ENCODE measurements at places on chromosomes 2 and 18. TPM values are rescaled to one million over a fixed set of nuclear protein-coding genes. Genes with fewer than 3 reads are reported as not detected.

The CHRND gene
- not detected for total RNA-seq

The ARHGAP25 gene
- total RNA-seq, result 1.2 TPM

The NPHP1 gene
- 7.3 TPM for total RNA-seq

The POLR1B gene
- total RNA-seq, result 33.0 TPM

The IL1RL2 gene
- total RNA-seq, result 0.82 TPM

DNA sequence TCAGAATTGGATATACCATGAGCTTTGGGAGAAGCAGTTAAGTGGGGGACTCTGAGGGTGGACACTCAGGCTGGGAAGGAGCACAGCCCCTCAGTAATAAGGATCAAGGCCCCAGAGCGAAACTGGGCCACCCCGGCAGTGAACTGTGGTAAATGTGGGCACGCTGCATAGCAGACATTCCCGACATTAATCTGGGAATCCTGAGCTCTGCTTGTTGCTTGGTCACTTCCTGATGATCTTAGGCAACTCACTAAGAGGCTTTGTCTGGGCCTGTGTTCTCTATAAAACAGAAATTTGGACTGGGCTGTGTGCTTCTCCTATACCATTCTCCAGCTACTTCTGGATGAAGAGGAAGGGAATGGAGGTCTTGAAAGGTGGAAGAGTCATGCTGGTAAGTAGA, 4.8 kb downstream of the TGFBRAP1 start:
- no peak for DNase-seq

DNA sequence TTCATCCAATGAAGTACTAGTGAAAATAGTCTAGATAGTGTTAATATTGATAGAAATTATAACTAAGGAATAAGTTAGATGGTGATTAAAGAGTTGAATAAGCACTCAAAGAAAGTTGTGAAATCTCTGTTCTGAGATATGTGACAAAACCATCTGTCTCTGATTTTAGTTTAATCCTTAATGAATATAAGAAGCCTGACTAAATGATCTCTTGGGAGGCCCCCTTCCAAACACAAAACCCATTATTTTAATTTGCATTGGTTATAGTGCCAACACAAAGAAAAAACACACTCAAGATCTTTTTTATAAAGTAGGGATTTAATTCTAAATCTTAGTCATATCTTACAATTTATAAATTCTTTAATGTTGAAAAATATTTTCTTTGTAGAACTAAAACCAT, 34.0 kb downstream of the SCN2A start:
- no peak for DNase-seq

DNA sequence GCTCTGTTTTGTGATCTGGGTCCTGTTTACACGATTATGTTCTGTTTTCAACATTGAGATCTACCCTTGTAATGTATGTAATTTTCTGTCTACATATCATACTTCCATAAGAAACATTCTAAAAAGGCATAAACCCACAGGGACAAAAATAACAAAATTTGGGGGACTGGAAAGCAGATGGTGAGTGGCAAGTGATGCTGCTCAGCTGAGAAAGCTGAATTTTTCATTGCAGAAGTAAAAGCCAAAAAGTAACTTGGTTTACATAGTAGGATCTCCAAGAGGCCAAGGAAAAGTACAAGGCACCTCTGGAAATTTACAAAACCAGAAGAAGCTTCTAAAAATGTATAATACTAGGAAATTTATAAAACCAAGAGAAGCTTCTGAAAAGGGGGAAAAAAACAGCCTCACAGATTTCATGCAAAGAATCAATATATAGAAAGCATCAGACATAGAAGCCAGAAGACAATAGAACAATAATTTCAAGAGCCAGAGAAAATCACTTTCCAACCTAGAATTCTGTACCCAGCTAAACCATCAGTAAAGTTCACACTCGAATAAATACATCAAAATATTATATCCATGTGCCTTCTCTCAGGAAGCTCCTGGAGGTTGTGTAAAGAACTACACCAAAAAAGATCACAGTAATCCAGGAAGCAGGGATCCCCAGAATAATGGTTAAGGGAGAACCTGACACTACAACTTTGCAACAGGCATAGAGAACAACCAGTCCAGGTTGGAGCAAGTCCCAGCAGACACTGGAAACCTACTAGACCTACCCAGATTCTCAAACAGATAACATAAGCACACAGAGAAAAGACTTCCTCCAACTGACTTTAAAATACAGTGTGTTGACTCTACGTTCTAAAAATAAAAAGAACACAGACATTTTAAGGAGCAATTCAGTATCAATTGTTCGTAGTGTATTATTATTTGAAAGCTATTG, 401.7 kb upstream of the HS6ST1 start:
- no peak for DNase-seq

GRCh38 chr2:105754011-105754410, 9.3 kb downstream of the NCK2 start:
- no peak for DNase-seq

DNA sequence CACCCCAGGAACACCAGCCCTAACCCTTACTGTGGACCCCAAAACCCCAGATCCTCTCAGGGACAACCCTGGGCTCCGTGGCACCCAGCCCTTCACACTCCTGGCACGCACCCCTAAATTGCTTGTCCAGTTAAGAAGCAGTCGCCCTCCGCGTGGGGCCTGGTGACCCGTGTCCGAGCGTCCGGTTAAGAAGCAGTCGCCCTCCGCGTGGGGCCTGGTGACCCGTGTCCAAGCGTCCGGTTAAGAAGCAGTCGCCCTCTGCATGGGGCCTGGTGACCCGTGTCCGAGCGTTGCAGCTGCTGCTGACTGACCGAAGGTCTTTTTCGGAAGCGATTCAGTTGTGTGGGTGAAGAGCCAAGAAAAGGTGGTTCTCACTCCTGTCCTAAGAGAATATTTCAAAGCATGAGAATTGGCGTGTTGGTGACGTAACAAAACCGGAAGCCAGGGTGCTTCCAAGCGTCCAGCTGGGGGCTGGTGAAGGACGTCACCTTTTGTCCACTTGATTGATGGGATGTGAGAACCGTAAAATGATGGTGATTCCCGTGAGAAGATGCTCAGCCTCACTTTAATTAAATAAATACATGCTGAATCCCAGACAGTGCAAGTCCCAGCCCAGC, 70.5 kb downstream of the KCNG2 start:
- no peak for DNase-seq

DNA sequence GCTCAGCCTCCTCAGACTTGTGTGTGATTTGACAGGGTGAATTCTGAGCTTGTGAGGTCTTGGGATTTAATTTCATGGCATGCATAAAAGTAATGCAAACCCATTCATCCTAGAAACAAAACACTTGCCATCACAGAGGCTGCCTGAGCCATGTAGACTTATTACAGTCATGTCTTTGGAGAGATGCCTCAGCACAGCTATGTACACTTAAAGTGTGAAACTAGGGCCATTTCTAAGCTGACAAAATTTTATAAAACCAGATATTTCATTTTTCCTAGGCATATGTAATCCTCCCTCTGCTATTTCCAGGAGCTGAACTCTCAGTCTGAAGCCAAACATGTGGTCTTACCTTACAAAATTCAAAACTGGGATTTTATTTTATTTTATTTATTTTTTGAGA, 322.2 kb upstream of the SPHKAP start:
- no peak for DNase-seq

GRCh38 chr2:198287706-198288105, 483.3 kb downstream of the PLCL1 start:
- DNase-seq, result no peak

DNA sequence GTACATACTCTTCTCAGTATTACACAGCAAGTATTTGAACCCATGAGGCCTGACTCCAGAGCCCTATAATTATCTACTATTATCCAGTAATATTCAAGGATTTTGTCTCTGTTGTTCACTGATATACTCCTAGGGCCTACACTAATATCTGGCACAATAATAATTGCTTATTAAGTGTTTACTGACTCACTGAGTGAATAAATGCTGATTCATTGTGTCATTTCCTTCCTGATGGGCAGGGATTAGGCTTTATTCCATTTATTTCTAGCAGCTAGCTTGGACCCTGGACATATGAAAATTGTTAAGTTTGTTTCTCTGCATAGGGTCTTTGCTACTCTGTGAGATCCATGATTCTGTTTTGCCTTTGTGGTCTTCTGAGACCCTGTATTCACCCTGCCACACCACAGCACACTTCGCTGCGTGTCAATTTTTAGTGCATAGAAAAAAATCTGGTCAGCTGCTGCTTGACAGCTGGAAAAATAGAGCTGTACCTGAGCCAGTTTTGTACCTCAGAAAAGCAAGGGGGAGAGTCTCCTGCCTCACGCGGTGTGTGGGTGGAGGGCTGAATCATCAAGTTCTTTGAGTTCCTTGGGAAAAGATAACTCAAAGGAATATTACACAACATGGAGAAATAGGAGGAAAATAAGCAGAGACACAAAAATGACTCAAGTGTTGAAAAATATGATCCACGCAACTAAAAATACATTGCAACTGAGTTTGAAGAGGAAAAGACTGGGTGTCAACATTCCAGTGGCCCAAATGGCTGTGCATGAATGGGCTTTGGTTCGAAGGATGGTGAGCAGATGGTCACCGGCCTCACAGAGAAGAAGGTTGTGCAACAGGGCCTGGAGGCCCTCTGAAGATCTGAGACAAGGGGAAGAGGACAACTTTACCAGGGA, 18.9 kb upstream of the DPP4 start:
- no peak for DNase-seq

GRCh38 chr2:106812383-106812782, 73.6 kb downstream of the ST6GAL2 start:
- no peak for DNase-seq

DNA sequence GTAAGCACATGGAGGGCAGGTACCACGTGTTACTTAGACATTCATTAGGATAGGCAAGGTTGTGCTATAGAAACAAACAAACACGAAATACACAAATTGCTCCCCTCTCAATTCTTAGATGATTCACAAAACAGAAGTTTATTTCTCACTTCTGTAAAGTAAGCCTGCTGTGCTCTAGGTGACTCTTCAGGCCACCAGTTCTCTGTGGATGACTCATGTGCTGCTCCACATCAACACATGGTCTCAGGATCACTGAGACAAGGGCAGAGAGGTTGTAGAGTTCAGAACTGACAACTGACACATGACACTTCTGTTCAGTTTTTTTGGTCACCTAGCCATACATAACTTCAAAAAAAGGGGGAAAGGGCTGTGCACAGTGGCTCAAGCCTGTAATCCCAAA, 70.6 kb downstream of the DAW1 start:
- no peak for DNase-seq

DNA sequence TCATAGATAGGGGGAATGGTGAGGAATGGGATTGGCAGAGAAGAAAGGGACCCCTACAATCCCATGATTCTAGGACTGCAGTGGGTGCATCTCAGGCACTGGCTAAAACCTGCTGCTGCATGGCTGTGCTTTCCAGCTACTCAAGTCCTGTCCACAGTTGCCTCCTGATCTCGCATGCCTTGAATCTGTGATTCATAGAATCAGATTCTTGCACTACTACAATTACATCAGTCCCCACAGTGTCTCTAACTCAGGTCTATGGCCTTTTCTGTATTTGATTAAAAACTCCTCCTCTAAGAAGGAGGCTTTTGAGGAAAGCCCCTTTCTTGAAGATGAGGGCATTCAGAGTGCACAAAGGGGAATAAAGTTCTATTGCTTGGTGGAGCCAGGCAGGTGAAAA, 117.4 kb downstream of the LRATD1 start:
- no peak for DNase-seq

DNA sequence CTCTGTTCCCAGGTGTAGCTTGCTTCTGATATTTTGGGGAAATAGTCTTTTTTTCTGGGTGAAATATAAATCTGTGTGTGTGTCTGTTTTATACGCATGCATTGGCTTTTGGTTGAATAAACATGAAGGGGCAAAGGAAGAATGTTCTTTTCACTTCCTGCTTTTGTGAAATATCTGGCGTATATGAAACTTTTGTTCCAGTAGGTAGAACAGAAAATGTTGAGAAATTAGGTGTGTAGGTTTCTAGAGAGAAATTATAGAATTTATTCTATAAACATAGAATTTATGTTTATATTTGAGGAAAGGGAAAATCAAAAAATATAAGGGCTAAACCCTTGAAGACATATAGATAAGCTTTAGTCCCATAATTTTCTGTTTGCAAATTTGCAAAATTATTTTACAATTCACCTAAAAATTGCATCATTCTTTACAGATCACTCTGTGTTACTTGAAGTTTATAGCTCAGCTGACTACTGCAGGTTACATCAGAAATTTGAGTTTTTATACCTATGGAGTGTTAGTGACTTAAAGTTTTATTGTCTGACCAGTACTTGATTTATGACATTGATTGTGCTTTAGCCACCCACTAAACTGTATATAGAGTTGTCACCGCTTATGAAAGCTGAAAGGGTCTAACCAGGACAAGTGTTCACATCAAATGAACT, 116.1 kb downstream of the FAM117B start:
- DNase-seq, result no peak

GRCh38 chr2:128412181-128412871, 93.7 kb upstream of the HS6ST1 start:
- DNase-seq, result no peak

GRCh38 chr2:86825693-86826381, 35.1 kb upstream of the CD8A start:
- DNase-seq, result no peak

DNA sequence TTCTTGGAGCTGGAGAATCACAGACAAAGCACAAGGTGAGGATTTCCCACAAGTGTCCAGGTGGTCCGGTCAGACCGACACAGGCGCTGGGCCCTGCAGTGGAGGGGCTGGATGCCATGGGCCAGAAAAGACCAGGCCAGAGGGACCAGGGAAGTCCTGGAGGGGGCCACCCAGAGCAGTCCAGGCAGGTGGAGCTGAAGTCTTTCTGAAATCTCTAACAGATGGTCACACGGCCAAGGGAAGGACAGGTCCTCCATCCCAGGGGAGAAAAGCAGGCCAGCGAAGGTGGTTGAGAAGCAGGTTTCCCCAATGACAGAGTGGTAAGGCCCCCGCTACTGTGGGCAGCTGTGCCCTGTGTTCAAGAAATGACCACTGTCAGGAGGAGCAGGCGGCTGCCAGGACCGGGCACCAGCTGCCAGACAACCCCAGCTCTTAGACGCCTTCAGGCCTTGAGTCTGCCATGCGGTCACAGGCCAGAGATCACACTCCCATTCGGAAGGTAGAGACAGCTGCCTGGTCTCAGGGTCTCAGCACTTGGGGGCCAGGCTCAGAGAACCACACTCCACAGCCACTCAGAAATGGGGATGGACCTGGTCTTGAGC, 25.9 kb downstream of the HS1BP3 start:
- DNase-seq, result no peak

DNA sequence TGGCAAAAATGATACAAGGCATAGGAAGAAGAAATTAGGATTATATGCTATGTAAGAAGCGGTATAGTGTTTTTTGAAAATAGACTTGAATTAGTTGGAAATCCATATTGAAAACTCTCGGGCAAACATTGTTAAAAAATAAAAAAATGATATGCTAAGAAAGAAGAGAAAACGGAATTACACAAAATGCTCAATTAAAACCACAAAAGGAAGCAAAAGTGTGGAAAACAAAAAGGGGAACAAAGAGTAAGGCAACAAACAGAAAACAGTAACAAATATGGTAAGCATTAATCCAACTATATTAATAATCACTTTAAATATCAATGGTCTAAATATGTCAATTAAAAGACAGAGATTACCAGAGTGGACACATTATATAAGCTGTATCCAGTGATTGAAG, 58.4 kb downstream of the TXNL1 start:
- no peak for DNase-seq

GRCh38 chr18:3283908-3284307, 22.0 kb downstream of the MYL12B start:
- DNase-seq, result no peak

- DNase-seq, result no peak
Observed at GRCh38 chr18:71304856-71305255, 1016.0 kb downstream of the SOCS6 start.

GRCh38 chr2:5885451-5886173, 193.4 kb downstream of the SOX11 start:
- no peak for DNase-seq

- DNase-seq, result no peak
Observed at GRCh38 chr2:157265825-157266224, 8.3 kb downstream of the GALNT5 start.

- no peak for DNase-seq
Observed at GRCh38 chr2:130841741-130842365, 5.1 kb downstream of the ARHGEF4 start.
